Activated CD4-positive, alpha-beta T cell treated with anti-CD3 and anti-CD28 coated beads, Interleukin-10, Interleukin-2, amounts not matched to agents 100 ng/mL and 50 ng/mL, durations not matched to agents 16 hours and 8 hours (primary cell): ENCODE measurements at places on chromosomes 7 and 10.
A peak's percentile ranks its signal among the peaks of the same experiment; 100 is the strongest.

DNA sequence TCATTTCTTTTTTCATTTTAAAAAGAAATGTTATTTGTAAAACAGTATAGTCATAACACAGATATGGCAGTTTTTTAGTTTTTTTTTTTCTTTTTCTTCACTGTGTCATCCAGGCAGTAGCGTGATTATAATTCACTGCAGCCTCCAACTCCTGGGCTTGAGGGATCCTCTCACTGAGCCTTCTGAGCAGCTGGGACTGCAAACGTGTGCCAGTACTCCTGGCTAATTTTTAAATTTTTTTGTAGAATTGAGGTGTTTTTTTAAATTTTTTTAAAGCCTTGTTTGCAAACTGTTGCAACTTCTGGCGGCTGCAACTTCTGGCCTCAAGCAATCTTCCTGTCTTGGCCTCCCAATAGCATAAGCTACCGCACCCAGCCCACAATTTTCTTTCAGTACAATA, 63.0 kb downstream of the HELLS start:
- DNase-seq: no peak

DNA sequence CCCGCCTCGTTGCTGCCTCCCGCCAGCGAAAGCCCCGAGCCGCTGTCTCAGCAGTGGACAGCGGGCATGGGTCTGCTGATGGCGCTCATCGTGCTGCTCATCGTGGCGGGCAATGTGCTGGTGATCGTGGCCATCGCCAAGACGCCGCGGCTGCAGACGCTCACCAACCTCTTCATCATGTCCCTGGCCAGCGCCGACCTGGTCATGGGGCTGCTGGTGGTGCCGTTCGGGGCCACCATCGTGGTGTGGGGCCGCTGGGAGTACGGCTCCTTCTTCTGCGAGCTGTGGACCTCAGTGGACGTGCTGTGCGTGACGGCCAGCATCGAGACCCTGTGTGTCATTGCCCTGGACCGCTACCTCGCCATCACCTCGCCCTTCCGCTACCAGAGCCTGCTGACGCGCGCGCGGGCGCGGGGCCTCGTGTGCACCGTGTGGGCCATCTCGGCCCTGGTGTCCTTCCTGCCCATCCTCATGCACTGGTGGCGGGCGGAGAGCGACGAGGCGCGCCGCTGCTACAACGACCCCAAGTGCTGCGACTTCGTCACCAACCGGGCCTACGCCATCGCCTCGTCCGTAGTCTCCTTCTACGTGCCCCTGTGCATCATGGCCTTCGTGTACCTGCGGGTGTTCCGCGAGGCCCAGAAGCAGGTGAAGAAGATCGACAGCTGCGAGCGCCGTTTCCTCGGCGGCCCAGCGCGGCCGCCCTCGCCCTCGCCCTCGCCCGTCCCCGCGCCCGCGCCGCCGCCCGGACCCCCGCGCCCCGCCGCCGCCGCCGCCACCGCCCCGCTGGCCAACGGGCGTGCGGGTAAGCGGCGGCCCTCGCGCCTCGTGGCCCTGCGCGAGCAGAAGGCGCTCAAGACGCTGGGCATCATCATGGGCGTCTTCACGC, 825 bp downstream of the ADRB1 start:
- DNase-seq: no peak

- DNase-seq: no peak
Measured at GRCh38 chr7:10780400-10780747, 193.3 kb upstream of the PHF14 start.

GRCh38 chr10:131355881-131356280, 44.4 kb upstream of the TCERG1L start:
- no peak for DNase-seq

DNA sequence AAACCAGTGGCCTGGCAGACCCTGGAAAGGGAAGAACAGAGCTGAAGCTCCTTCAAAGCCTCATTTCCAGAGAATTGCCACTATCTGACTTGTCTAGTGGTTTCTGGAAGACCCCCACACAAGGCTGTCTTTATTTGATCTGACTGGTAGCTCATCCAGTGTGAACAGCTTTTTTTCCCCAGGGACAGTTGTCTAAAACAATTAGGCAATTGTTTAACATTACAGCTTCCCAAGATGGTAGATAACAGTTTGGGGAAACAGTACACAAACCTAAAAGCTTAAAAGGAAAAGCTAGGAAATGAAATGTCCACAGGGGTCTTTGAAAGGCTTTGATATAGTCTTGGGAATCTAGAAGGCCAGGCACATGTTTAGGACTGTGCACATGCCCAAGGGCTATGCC, 203.4 kb upstream of the CTBP2 start:
- no peak for DNase-seq

GRCh38 chr7:42407021-42407710, 170.2 kb upstream of the GLI3 start:
- DNase-seq: no peak

DNA sequence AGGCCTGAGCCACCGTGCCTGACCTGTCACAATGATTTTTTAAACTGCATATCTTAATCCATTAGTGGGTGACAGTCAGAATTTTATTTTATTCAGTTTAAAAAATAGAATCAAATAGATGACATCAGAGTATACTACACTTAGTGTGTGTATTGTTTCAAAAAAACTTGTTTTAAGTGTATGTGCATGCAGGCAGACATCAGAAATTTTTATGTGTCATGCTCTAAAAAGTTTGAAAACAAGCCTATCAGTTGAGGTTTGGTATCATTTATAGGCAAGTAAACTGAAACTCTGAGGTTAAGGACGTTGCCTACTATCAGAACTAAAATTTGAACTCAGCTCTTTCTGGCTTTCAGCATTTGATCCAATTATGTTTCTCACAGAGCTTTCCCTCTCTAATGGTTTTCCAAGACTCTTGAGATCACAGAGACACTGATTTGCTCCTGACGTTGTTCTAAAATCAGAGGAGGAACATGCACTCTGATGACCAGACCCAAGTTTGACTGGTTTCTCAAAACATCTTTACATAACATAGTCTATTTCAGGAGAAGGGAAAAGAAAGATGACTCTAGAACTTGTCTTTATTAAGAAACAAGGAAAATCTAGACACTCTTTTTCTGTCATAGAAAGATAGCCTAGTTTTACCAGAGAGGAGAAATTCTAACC, 188.6 kb downstream of the AUTS2 start:
- no peak for DNase-seq

DNA sequence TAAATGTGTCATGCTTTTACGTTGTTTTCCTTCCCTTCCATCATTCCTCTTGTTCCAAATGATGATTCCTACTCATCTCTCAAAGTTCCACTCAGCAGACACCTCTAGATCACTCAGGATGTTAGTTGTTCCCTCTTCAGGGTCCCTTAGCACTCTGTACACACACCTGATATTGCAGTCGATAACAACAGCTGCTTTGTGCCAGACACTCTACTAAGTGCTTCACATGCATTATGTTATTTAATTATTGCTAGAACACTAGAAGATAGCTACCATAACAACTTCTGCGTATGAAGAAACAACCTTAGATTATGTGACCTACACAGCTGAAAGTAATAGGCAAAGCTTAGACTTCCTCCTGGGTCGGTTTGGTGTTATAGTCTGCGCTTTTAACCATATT, 29.6 kb downstream of the PCBD1 start:
- no peak for DNase-seq

DNA sequence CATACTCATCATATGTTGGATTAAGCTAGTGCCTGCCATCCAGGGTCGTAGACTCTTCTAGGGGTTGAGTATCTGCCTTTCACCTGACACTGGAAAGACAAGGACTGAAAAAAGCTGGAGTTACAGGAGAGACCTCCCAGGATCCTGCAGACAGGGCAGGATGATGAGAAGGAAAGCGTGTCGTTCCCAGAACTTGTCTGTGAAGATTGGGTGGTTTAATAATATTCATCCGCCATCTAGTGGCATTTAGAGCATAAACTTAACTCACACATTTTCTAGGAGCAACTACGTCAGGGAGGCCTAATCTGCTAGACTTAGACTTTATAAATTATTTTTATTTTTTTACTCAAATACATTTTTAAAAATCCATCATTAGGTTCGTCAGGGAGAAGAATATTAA, 59.6 kb downstream of the ADRB1 start:
- DNase-seq: peak; percentile 28

DNA sequence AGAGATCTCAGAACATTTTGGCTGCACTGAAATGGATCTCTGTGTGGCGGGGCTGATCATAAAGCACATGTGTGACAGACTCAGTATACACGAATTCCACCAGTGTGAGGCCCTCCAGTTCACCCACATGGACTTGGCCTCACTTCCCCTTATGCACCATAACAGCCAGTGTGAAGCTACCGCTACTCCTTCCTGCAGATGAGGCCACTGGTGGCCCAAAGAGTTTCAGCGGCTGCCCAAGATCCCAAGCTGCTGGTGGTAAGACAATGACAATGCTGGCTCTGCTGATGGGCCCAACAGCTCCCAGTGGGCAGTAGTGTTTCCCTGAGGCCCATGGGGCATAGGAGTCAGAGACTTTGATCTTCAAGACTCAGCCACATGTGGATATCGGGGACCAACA, 21.0 kb upstream of the C10orf71 start:
- no peak for DNase-seq

GRCh38 chr7:46993396-46993795, 588.5 kb downstream of the TNS3 start:
- no peak for DNase-seq

GRCh38 chr7:52410032-52410431, 625.4 kb upstream of the POM121L12 start:
- DNase-seq: no peak

DNA sequence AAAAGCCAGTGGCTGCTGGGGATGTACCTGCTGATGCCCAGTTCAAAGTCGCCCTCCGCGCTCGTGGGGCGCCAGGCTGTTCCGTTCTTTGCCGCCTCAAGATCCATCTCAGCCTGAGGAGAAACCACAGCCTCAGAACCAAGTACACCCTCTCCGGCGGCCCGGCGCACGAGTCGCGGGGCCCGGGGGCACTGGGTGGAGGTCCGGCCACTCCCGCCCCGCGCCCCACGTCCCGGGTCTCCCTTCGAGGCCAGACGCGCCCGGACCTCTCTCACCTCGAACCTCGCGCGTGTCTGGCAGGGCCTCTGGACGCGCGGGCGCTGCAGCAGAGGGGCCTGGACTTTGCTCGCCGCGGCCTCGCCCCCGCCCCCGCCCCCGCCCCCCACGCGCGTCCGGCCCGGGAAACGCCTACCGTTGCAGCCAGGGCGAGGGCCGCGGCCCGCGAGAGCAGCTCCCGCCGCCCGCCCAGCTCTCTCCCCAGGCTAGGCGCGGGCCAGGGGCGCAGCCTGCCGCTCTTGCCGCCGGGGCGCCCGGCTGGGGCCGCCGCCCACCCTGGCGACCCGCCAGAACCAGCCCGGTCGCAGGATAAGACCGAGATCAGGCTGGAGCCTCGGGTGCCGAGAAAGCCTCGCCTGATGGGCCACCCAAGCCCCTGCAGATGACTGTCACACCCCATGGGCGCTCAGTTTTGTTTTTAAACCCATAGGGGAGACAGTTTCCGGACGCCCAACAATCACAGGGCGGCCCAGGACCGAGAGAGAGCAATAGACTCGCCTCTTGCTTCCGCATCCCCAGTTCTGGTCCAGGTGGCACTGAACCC, at the start of gene ABCB4:
ABCB4 (minus strand) TSS at position 322 of the 820 bp plus-strand sequence; CDS start at position 107, 215 bp downstream.
- DNase-seq: no peak

DNA sequence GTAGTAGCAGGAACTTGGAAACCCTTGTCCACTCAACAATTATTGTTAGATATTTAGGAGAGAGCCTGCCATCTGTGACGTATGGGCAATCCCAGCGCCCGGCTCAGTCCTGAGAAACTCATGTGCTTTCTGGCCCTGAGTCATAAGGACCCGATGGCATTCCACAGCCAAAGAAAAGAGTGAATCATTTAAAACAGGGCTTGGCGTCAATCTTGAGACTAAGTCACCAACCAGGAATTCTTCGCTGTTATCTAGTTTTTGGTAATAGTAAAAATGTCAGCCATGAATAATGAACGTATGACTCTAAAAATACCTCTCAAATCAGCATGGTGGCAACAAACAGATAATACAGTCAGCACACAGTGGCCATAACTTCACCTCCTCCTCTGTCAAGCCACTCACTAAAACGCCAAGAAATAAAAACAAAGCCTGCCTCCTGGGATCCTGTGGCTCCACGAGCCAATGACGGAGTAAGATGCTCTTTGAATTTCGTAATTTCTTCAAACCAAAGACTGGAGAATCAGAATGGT, 140.8 kb downstream of the ADAM12 start:
- DNase-seq: no peak

GRCh38 chr10:101221549-101221948, 7.7 kb downstream of the LBX1 start:
- no peak for DNase-seq

DNA sequence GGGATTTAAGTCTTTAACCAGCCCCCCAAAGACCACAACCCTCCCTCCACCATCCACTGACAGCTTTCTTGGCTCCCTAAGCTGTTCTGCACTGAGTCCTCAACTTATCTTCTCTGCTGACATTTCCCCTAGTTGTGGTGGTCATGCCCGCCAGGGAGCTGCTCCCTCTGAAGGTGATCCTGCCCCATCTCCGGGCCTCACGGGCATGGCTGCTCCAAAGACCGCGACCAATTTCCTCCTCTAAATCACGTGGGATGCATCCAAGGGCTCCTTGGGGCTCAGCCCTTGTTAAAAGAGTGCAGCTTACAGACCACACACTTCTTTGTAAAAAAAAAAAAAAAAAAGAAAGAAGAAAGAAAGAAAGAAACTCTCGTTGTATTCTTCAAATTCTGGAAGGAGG, 27.1 kb upstream of the KLF6 start:
- DNase-seq: no peak
